ENCODE measurements at places on chromosomes 2 and 18.

- DNase-seq: no peak
Measured at GRCh38 chr18:4455113-4455811, at the start of gene DLGAP1. Gene DLGAP1 (minus strand): TSS chr18:4455307.

DNA sequence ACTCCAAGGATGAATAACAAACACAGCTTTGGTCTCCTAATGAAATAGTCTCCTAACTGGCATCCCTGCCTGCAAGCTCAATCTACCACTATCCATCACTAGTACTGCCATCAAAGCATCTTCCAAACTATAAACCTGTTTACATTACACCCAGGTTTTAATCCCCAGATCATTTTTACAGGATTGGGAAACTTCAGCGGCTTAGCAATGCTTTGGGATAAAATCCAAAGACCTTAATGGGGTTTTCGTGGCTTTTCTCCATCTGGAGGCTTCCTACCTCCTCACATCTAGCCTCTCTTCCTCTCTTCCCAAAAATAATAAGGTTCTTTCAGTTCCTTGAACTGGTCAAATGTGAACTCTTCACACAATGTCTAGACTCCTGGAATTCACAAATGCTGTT lies 92.2 kb upstream of the SETBP1 start:
- DNase-seq: no peak

- DNase-seq: no peak
Measured at GRCh38 chr2:5353565-5353964, 338.6 kb upstream of the SOX11 start.

DNA sequence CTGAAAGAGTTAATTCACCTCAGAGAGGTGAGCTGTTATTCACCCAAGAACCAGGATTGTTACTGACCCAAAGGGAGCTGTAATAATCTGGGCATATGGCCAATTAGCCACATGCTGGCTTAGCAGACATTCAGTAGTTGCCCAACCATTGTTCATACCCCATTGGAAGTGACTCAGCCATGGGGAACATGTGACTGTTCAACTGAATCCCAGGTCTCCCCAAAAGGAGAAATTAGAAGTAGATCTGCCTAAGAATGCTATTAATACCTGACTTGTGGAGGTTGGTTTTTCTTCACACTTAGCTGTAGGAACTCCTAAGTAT lies 272.6 kb upstream of the UBE2E3 start:
- DNase-seq: no peak

DNA sequence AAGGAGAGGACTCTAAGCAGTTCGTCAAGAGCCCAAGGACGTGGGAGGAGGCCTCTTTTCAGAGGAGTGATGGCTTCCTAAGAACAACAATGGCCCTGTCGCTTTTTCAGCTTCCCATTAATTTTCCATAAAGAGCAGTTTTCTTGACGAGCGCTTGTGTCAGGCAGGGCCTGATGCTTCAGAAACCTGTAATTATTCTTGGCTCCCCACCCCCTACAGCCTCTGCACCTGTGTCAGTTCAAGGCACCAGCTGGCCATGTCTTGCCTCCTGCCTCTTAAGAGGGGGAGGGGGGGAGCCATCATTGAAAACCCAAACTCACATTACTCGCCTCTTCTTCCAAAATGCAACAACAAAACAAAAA lies 32.3 kb downstream of the KLF7 start:
- DNase-seq: no peak

- no peak for DNase-seq
Measured at GRCh38 chr2:157903626-157904025, 27.5 kb upstream of the ACVR1 start.

- DNase-seq: no peak
Measured at GRCh38 chr18:43887491-43887890, 610.2 kb upstream of the SYT4 start.

GRCh38 chr18:10523544-10523943 lies 2.3 kb upstream of the NAPG start:
- DNase-seq: no peak

GRCh38 chr2:132489150-132489549 lies 72.5 kb downstream of the GPR39 start:
- DNase-seq: no peak

DNA sequence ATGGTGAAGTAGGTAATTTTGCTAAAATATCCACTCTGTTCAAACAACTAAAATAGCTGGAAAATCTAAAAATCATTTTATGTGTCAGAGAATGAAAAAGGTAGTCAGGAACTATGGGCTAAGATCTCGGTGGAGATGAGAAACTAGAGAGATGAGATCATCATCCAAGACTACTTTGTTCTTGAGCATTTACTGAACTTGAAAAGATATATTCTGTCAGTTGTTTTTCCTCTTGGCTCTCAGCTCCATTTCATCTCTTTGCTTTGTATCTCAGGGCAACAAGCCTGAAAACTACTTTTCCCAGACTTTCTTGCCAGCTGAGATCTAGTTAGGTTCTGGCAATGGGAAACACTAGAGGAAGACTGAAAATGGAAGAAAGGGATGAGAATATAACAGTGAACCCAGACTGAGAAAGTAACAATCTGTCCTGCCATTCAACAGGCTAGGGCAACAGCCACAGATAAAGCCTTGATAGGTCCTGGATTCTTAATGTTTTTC lies 346.2 kb upstream of the MEX3C start:
- no peak for DNase-seq

- DNase-seq: no peak
Measured at GRCh38 chr2:9326975-9327374, 96.4 kb downstream of the ITGB1BP1 start.

DNA sequence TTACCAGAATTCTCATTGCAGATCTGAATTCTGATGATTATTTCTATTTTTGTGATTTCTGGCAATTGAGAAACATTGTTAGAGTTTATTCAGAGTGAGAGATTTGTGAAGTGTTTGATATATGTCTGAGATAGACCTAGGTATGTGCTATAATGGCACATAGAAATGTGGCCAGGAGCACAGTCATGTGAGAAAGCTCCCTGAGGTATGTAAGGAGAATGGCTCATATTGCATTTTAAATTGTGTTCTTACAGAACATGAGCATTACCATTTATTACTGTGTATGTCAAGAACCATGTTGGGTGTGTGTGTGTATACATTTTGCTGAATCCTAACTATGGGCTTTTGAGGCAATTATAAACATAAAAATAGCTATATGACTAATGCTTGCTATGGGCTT lies 101.2 kb downstream of the RAPGEF4 start:
- DNase-seq: no peak

GRCh38 chr2:46645681-46646162 lies 166.4 kb downstream of the TMEM247 start:
- DNase-seq: no peak

- DNase-seq: no peak
Measured at GRCh38 chr2:28206762-28207161, 185.9 kb upstream of the FOSL2 start.

DNA sequence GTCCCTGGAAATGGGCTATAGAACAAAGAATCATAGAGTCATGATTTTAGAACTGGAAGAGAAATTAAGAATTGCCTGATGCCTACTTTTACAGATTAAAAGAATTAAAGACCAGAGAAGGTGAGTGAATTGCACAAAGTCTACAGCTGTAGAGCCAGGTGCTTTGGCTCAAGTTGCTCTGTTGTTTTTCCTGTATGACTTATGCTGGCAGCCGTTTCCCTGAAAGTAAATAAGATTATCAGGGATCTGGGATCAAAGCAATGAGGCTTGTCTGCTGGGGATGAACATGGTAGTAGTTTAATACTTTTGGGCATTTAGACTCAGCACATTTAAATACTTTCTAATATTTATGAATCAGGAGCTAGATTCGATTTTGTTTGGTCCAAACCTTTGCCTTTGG lies 166.9 kb downstream of the PRPF40A start:
- no peak for DNase-seq

DNA sequence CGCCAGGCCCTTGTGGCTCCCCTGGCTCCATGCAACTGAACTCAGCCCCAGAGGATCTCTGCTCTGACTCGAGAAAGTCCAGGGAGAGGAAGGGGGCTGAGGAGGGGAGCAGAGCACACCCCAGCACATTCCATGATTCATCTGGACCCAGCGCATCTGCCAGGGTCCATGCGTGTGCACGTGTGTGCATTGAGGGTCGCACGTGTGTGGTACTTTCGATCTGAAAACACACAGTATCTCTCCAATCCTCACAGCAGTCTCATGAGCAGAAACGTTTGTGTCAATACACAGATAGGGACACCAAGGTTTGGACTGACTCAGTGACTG lies 146.4 kb upstream of the ID2 start:
- DNase-seq: no peak

GRCh38 chr2:134212746-134213145 lies 41.1 kb upstream of the MGAT5 start:
- DNase-seq: no peak

Data from activated T-cell treated with anti-CD3 and anti-CD28 coated beads for 1 hour (primary cell).